ENCODE measurements at places on chromosomes 12 and 14.
A peak's percentile ranks its signal among the peaks of the same experiment; 100 is the strongest.

- DNase-seq: no peak
Measured at GRCh38 chr14:89853936-89854693, 100.4 kb downstream of the EFCAB11 start.

GRCh38 chr12:63826006-63826585, 18.4 kb upstream of the SRGAP1 start:
- no peak for DNase-seq

- no peak for DNase-seq
Measured at GRCh38 chr14:49559979-49560768, 26.0 kb downstream of the RPS29 start.

- no peak for DNase-seq
Measured at GRCh38 chr12:94980577-94980976, 22.9 kb downstream of the NDUFA12 start.

- peak; percentile 90 for DNase-seq
Measured at GRCh38 chr14:35385042-35385839, 19.3 kb downstream of the NFKBIA start.

Data from retina (tissue), 1 donor.